NCI-H526 treated with DMSO at 0.1 percent for 48 hours (cell line): ENCODE measurements at places on chromosomes 6 and 20.

DNA sequence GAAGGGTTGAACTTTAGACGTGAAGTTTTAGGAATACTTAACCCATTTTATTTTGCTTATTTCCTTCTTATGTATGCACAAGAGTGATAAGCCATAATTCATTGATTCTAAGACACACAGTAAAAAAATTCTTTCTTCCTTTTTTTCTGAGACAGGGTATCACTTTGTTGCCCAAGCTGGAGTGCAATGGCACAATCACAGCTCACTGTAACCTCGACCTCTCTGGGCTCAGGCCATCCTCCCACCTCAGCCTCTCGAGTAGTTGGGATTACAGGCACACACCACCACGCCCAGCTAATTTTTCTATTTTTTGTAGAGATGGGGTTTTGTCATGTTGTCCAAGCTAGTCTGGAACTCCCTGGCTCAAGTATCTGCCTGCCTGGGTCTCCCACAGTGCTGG, 116.6 kb upstream of the RNF24 start:
- DNase-seq: no peak

GRCh38 chr20:48965189-48965910, 43.8 kb downstream of the ARFGEF2 start:
- DNase-seq: no peak

DNA sequence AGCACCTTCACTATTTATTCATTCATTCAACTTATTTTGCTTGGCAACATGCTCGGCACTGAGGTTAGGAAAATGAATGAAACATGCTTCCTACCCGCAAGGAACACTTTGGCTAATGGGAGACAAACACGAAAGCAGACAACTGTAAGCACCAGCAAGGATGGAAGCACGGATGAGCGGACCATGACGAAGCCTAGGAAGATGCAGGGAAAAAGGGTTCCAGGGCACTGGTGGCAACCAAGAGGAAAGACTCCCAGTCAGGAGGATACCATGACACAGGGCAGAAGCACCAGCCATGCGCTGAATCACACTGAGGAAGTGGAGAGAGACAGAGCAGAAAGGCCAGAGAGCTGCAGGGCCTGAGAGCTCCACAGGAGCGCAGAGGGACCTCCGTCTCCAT, 9.8 kb downstream of the PDE10A start:
- DNase-seq: no peak

DNA sequence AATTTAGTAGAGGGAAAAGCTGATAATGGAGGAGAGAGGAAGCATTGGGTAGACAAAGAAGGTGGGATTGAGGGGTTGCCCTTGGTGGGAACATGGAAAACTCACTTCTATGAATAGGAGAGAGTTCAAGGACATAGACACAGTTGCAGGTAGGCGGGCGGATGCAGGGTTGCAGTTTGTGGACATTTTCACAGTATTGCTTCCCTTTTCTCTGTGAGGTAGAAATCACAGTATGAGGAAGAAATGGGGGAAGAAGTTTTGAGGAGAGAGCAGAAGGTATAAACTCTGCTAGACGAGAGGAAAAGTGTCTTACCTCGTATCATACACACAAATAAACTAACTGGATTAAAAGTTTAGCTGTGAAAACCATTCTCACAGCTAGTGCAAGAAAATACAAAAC, 200.7 kb upstream of the ECI2 start:
- no peak for DNase-seq

- DNase-seq: no peak
These were observed 344.4 kb upstream of the RUNX2 start for GRCh38 chr6:44983467-44984365.

DNA sequence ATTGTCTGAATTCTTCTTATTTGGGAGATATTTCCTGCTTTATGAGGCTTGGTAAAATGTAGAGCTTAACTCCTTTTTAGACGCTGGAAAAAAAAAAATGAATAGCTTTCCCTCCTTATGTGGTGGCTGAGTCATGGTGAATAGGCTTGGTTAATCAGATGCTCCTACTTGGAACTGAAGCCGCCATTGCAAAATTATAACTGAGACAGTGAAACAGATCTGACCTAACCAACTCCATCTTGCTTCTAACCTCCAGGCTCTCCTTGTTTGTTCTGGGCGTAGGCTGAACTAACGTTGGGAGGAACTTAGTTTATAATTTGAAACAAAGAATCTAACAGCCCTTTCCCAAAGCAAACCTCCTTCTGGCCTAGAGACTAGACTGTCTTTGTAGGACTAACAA, 43.2 kb upstream of the PLCB4 start:
- DNase-seq: no peak

GRCh38 chr6:84017709-84018452, 15.7 kb upstream of the MRAP2 start:
- DNase-seq: no peak

- DNase-seq: no peak
These were observed 82.6 kb downstream of the SLC22A3 start for GRCh38 chr6:160430751-160431150.

DNA sequence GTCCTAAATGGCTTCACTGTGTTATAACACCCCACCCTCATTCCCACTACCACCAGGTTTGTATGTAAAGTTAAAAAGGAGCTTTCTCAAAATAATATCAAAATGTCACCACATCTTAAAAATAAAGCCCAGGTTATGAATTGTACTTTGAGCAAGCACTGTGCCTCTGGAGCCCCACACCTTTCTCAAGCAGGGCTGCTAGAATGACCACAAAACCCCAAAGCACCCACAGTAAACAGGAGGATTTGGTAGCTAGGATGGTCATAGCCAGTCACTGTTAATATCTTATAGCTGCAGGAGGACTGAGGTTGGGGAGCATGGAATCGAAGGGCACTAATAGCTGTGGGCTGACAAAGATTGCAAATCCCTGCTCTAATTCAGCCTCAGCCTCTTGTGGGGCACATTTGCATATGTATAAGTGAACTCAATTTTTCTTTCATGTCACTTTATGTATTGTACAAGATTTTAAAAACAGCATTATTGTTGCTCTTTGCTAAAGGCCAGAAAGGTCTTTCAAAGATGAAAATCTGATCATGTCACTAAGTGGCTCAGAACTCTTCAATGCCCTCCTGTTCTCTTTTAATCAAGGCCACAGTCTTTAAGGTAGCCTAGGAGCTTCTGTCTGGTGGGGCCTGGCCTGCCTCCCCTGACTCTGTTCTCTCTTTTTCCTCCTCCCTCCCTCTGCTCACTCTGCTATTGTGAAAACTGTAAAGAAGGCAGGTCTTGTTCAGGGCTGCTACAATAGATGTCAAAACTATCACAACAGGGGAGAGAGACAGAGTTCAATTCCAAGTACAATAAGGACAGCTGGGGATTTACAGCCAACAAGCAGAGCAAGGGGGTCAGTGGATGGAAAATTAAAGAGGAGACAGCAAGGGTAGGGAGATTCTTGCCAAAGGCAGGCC, 101.6 kb downstream of the TMEM200A start:
- no peak for DNase-seq

DNA sequence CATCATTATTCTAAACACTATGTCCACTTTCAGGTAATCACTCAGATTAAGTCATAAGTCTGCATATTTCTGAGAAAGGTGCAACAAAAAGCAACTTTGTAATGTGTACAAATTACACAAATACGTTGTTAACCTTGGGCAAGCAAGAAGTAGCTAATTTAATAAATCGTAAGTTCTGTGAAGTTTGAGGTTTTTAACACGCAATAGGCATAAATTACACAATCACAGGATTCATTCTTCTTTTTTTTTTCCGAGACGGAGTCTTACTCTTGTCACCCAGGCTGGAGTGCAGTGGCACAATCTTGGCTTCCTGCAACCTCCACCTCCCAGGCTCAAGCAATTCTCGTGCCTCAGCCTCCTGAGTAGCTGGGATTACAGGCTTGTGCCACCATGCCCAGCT, 57.2 kb upstream of the F13A1 start:
- DNase-seq: no peak

DNA sequence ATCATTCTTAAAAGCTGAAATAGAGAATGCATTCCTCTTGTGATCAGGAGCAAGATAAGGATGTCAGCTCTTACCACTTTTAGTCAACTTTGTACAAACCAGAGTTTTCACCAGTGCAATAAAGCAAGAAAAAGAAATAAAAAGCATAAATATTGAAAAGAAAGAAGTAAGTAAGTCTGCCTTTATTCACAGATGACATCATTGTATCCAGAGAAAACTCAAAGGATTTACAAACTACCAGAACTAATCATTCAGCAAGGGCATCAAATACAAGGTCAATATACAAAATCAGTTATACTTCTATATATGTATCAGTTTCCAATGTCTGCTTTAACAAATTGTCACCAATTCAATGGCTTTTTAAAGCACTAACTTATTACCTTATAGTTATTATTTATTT, 13.4 kb downstream of the TTLL9 start:
- DNase-seq: no peak

DNA sequence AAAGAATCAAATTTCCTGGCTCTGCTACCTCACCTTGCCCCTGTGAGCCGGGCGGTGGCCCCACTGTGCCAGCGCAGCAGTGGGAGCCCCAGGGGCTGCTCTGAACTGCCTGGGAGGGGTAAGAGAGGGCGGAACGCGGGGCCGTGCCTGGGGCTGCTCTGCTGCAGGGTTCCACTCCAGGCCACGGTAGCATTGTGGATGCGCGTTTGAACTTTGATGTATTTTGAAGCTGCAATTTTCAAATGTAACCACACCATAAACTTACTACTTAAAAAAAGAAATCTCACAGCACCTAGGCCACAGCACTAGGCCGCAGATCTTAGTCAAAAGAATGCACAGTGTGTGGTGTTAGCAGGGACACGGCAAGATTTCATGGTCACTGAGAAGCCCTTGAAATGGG, 57.5 kb downstream of the PRDM1 start:
- no peak for DNase-seq

- DNase-seq: no peak
These were observed 317.6 kb downstream of the CLIC5 start for GRCh38 chr6:45698046-45698445.

GRCh38 chr6:92126983-92127382, 1292.4 kb downstream of the EPHA7 start:
- no peak for DNase-seq

DNA sequence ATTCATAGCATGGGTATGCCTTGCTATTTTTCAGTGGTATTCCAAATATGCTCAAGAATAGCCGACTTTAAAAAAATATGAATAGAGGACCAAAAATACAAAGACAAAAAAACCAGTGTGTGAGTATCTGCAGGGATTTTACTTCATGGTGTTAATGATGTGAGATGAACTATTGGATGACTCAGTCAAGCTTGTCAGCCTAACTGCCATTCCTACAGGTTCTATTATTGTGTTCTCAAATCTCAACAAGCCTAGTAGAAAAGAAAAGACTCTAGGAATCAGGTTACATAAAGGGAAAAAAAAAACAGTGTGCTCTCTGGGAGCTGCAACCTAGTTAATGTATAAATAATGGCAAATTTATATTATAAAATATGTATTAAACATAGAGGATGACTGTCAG, 588.4 kb upstream of the BTBD3 start:
- no peak for DNase-seq

DNA sequence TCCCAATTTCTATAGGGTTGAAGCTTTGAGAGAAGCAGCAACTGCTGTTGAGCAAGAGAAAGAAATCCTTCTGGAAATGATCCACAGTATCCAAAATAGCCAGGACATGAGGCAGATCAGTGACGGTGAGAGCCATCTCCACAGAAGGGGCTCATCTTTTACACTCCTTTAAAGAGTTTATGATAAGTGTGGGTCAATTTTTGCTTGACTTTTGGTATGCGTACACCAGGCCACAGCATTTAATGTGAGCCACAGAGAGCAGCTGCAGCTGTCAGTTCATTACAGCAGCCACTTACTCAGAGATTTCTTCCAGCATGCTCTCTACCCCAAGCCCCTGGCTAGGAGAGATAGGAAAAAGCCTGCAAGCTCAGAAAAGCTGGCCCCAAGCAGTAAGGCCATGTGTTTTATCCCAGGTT, 9.9 kb downstream of the BAG2 start:
- DNase-seq: no peak

DNA sequence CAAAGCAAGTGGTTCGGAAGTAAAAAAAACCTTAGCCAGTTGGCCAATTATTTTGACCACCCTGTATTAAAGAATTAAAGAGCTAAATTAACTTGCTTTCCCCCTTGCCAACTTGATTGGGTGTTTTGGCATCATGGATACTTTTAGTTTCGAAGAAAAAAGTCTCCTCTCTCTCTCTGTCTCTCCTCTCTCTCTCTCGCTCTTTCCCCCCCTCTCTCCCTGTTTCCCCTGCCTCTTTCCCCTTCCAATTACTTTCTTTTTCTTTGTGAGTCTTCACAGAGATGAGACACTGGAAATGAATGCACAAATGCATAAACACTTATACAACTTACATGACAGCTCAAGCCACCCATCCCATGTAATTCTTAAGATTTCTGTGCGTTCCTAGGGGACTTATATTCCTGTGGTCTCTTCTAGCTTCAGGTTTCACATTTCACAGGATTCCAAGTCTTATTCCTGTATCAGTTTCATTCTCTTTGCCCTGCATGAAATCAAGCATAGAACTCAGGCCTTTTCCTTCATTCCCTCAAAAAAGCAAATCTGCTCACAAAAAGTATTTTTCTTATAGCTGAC, 32.9 kb upstream of the EYA4 start:
- no peak for DNase-seq

DNA sequence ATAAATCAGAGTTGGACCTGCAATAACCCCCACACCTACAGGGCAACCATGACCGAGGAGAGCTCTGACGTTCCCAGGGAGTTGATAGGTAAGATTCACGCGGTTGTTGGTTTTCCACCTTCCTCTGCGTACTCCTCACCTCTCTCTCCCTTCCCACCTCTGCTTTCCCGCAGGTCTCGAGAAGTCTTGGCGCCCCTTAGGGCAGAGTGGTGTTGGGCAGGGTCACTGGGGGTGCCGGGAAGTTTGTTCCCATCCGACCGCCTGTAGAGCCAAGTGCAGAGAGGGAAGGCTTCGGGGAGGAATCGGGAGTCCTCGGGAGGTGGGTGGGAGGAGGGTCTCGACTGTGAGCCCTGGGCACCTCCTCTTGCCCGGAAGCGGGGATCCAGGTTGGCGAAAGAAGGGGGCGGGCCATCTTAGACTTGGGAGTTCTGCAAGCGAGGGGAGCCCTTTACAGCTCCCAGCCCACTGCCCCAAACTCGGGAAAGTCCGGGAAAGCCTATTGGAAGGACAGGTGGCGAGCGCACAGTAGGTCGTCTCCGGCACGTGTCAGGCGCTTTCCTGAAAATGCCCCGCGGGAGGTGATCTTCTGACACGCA, 672 bp downstream of the CARMIL1 start:
- DNase-seq: peak; percentile 16

- peak; percentile 90 for DNase-seq
These were observed 18.1 kb downstream of the OR2B2 start for GRCh38 chr6:27893836-27894807.

- DNase-seq: no peak
These were observed 492.1 kb downstream of the MAFB start for GRCh38 chr20:40196846-40197436.

DNA sequence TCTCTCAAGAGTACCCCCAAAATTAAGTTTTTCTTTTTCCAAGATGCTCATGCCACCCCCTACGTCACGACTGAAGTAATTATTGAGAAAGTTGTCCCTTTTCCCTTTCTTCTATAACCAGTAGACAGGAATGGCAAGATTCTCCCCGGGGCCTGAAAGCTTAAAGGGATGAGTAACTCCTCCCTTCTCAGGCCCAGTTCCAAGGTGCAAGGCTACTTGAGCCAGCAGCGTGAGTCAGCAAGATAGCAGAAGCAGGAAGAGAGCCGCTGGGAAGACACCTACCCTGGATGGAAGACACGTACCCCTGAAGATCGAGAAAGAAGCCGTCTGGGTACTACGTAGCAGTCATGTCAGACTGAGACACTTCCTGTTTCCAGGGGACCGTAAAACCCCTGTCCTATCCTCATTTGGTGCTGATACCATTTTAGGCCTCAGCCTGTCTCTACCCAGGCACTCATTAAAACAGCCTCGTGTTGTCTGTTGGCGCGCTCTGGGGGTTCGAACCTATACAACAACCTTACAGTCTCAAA, 241.0 kb downstream of the ADGRG6 start:
- DNase-seq: no peak

GRCh38 chr6:162385980-162386379, 341.6 kb downstream of the PRKN start:
- no peak for DNase-seq
